ENCODE measurements at places on chromosomes 4 and X.

DNA sequence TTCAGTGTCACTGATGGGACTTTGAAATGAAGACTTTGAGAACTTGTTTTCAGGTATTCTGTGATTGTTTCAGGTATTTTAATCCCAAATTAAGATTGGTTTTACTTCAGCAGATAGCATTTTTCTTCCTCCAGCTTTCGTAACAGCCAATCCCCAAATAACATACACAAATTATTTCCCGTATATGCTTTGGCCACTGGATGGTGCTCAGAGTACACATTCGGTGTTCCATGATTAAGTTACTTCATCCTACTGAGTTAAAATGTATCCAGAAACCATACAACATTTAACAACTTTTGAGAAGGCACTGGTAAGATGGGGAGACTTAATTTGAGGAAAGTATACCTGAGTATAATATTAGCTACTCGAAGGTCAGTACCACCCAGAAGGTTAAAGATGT, 233.4 kb upstream of the FAM47A start:
- no peak for DNase-seq

GRCh38 chr4:53009824-53010223, 147.7 kb downstream of the RASL11B start:
- no peak for DNase-seq

DNA sequence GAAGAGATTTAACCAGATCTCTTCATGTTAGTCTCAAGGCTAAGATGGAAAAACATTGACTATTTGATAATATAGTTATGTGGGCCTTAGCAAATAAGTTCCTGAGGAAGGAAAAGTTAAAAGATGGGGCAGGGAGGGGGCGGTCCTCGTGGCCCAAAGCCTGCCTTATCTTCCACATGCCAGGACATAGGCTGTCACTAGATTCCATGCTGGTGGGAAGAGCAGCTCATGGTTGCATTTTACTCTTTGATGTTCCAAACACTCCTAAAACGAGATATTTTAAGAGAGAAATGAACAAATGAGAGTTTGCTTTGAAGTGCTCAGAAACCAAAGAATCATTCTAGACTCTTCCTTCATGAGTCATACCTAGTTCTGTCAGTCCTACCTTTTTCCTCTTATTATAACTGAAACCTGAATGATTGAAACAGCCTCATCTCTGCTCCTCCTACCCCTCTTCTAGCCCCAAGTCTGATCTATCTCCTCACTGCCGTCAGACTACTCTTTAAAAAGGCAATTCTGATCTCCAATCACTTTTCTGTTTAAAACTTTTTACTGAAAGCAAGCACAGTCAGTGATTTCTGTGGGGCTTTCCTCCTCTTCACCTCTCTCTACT, 25.1 kb downstream of the RAB9B start:
- DNase-seq, result no peak

DNA sequence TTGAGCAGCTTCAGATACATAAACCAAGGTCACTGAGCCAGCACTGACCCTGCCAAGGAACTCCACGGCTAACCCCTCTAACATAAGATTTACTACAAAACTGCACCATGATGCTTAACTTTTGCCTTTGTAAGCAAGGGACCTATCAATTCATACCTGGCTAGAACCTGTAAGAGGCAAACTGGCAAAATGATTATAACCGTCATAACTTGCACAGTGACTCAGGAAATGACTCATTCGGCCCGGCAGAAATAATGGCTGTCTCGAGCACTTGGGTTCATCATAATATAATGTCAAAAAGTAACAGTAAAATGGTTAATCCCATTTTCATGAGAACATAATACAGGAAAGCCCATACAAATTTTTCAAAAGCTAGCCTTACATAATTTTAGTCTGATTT, 17.2 kb downstream of the RASGEF1B start:
- no peak for DNase-seq

GRCh38 chr4:178462710-178463109, 1020.5 kb upstream of the AGA start:
- DNase-seq, result no peak

- no peak for DNase-seq
Measured at GRCh38 chr4:27066591-27066990, 205.9 kb downstream of the STIM2 start.

GRCh38 chrX:130848763-130849162, 54.2 kb downstream of the ENOX2 start:
- DNase-seq, result no peak

- DNase-seq, result no peak
Measured at GRCh38 chrX:110044346-110045249, 41.7 kb downstream of the TMEM164 start.

- no peak for DNase-seq
Measured at GRCh38 chr4:10506077-10506476, 48.9 kb upstream of the ZNF518B start.

DNA sequence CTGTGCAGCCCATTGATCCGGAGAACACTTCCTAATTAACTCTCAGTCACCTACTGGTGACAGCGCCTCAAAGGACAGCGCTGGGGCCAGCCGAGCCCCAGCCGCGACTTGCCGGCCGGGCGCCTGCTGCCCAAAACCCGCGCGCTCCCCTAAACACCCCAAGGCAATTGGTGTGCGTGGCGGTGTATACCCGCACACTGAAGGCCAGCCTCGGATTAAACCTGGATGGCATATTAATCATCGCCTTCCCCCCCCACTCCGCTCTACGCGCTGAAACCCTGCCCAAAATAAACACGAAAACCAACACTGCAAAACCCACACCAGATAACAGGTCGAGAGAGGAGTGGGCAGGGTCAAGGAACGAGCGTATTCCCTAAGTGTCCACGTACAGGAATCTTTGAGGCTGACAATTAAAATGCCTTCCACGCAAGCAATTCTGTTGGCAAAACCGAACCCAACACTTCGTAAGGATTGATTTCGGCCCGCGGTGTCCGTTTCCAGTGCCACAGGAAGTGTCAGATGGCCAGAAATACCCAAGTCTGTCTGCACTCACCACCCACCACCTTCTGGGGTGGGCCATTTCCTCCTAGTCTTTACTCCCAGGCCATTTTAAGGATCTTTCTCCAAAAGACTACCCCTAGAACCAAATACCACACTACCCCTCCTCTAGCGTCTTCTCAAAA, 2.7 kb downstream of the BCOR start:
- no peak for DNase-seq

GRCh38 chr4:77662396-77662795, 56.8 kb downstream of the CXCL13 start:
- no peak for DNase-seq

DNA sequence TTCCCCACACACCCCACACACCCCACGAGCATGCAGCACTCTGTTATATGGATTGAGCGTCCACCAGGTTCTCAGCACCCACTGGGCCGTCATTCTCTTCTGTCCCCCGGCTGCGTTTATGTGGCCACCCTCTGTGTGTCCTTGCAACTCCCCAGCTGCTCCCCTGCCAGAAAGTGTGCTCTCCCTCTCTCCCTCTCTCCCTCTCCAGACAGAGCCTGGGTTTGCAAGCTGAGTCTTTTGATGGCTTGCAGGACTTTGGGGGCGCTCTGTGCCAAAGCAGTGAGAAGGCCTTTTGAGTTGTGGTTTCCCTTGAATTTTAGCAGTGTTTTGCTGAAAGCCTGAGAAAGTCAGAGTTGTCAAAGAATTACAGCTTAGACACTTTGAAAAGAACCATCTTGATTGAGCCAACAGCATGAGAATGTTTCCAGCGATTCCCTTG, 173.5 kb downstream of the DCLK2 start:
- no peak for DNase-seq

DNA sequence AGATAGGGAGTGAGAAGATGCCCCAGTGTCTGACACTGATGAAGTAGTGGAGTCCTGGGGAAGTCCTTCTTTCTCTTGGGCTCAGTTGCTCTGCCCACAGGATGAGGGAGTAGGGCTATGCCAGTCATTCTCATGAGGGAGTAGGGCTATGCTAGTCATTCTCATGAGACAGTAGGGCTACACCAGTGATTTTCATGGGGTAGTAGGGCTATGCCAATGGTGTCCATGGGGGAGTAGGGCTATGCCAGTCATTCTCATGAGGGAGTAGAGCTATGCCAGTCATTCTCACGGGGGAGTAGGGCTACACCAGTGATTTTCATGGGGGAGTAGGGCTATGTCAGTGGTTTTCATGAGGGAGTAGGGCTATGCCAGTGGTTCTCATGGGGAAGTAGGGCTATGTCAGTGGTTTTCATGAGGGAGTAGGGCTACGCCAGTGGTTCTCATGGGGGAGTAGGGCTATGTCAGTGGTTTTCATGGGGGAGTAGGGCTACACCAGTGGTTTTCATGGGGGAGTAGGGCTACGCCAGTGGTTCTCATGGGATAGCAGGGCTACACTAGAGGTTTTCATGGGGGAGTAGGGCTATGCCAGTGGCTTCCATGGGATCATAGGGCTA, 43.3 kb upstream of the SOD3 start:
- no peak for DNase-seq

DNA sequence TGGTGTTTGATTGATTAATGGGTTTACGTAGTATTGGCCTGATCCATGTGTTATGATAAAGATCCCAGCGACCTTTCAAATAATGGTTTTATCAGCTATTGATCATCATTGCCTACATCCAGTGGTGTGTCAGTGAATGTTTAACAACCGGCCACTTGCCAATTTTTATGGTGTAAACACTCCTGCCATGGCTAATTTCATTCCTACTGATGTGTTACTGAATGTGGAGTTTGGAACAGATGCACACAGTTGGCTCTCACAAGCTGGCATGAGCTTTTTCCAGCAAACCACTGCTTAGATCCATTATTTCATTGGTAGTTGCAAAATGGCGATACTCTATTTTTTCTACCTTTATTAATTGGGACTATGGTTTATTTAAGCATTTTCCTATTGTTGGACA, 139.9 kb downstream of the REPS2 start:
- no peak for DNase-seq

GRCh38 chr4:71275570-71275969, 63.2 kb upstream of the SLC4A4 start:
- DNase-seq, result no peak

- no peak for DNase-seq
Measured at GRCh38 chr4:169032883-169033645, 23.0 kb upstream of the CBR4 start.

- DNase-seq, result no peak
Measured at GRCh38 chr4:90120037-90120436, 7.2 kb upstream of the CCSER1 start.

DNA sequence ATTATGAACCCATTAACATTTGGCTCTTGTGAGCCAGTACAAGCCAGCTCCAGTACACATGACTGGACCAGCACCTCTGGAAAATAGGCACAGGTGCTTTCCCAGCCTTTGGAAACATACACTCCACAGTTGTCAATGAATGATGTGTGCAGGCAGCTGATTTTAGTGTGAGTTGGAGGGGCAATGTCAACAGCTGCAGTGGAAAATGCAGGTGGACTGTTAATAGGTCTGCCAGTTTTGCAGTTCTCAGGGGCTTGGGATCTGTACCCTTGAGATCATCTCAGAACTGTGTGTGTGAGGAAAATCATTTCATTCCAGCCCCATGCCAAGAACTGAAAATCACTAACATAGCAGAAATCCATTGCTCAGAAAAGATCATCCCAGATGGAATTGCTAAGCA, 81.7 kb upstream of the CHRDL1 start:
- no peak for DNase-seq

DNA sequence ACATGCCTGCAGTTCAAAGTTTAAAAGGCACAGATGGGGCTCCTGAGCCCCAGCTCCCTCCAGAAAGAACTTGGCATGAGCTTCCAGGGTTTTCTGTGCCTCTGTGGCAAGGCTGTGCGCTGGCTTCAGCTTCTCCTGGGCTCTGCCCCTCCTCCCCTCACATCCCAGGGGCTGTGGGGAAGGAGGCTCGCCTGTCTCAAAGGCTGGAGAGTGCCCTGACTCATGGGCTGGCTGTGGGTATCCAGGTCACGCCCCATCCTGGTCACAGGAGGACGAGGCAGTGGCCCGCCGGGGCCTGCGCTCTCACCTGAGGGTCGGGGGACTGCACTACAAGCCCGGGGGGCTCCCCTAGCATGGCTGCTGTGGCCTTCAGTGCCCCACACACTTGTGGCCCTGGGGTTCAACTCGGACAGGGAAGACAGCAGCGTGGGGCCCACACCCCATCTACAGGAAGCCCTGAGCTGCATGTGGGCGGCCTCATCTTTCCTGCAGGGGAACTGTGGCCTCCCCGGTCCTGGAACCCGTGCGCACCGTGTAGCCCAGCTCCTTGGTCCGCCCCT, 17.9 kb downstream of the LRPAP1 start:
- DNase-seq, result no peak

- no peak for DNase-seq
Measured at GRCh38 chrX:65127842-65128241, 151.6 kb upstream of the ZC4H2 start.

DNA sequence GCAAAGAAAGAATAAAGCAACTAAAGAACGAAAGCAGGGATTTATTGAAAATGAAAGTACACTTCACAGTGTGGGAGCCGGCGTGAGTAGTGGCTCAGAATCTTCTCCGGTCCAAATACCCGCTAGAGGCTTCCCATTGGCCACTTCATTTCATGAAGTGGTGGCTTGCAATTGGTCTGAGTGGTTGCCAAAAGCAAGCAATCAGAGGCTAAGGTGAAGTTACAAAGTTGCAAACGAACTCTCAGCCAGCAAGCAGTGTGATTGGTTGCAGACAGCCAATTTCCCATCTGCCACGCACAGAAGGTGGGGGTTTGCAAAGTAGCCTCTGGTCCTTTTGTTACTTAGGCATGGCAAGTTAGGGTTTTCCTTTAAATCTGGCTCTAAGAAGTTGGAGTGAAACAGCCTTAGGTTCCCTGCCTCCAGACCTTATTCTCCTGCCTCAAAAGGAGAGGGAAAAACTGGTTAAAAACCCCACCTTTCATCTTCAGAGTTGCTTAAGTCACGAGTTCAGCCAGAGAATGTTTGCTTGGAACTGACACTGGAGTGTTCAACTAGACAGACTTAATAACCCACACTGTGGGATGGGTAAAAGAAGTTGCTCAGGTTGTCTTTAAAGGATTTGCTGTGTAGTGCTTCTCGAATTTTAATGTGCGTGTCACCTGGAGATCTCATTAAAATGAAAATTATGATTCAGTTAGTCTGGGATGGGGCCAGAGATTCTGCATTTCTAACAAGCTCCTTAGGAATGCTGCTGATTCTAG, 6.9 kb upstream of the CLOCK start:
- no peak for DNase-seq

DNA sequence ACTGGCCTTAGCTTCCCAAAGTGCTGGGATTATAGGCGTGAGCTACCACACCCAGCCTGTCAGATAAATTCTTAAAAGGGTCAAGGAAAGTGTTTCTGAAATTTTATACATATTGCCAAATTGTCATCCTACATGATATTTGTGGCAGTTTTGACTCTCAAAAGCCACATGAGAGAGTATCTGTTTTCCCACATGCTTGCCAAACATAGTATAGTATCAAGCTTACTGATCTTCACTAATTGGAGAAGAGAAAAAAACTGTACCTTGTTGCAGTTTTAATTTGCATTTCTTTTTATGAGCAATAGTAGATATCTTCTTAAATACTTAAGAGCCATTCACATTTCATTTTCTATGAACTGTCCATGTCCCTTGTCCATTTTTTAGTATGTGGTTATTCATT, 83.6 kb downstream of the TET2 start:
- DNase-seq, result no peak

DNA sequence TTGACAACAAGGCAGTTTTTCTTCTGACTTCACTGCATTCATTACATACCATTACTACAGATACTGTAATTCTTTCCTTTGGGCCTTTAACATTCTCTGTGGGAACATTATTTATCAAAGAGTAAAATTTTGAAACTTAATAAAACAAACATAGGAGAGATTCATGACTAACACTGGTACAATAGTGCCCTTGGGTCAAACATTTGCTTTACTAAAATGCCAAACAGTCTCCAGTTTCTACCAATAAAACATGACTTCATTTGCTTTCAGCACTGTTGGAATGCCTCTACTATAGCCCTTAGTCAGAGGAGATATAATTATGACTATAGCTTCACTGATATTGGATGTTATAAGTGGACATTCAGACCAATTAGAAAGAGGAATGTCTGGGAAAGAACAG, 481.5 kb downstream of the PACRGL start:
- no peak for DNase-seq

All from activated CD4-positive, alpha-beta T cell treated with anti-CD3 and anti-CD28 coated beads, Interleukin-2, amount 50 U/mL, for 1 hour (primary cell).